ENCODE measurements at places on chromosomes 3 and 15. TPM values are rescaled to one million over a fixed set of nuclear protein-coding genes. Genes with fewer than 3 reads are reported as not detected.

Gene PRSS50
- not detected for total RNA-seq

Gene RNU5B-1
- not detected for total RNA-seq

Gene VPS39
- 37.3 TPM for total RNA-seq

Gene LRIG1
- 0.29 TPM for total RNA-seq
